ENCODE measurements at places on chromosomes 5 and 9.

GRCh38 chr9:128203707-128204551, 750 bp downstream of the DNM1 start:
- no peak for DNase-seq

DNA sequence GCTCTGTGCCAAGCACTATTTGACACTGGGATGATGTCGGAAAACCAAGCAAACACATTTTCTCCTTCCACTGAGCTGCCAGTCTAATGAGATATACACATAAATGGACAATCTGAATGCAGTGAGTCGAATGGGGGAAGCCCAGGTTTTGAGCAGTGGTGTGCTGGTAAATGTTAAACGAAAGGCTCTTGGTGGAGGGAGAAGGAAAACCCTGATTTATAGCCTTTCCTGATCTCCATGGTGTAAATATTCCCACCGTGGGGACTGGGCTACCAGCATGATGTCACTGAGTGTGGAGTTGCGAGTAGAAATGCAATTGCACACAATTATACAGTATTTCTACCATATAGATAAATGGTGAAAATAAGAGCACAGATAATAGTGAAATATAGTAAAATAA, 5.0 kb upstream of the GSN start:
- DNase-seq: no peak

DNA sequence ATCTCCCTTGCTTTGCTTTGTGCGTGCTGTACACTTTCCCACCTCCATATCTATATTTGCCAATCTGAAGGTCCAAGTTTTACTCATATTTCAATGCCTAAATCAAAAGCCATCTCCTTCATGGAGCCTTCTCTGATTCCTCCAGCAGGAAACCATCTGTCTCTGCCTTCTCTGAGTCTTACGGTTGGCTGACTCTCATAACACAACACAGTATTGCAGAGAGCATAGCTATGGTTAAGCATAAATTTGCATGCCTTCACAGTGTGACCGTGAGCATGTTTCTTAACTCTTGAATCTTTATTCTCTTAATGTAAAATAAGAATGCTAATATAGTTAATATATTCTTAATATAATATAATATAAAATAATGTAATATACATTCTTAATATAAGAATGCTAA, 136.8 kb upstream of the PPP2R2B start:
- DNase-seq: no peak

- DNase-seq: no peak
These were observed 61.3 kb upstream of the SMC5 start for GRCh38 chr9:70197216-70198044.

- DNase-seq: no peak
These were observed 66.1 kb downstream of the CACNA1B start for GRCh38 chr9:137943655-137944054.

Measured in activated CD4-positive, alpha-beta T cell treated with anti-CD3 and anti-CD28 coated beads for 24 hours (primary cell).